ENCODE measurements at places on chromosomes 3 and 15.

GRCh38 chr3:123871946-123872345 lies 12.2 kb downstream of the MYLK start:
- DNase-seq: peak; percentile 26

- DNase-seq: no peak
These were observed 62.6 kb upstream of the CNTN4 start for GRCh38 chr3:2036076-2036475.

DNA sequence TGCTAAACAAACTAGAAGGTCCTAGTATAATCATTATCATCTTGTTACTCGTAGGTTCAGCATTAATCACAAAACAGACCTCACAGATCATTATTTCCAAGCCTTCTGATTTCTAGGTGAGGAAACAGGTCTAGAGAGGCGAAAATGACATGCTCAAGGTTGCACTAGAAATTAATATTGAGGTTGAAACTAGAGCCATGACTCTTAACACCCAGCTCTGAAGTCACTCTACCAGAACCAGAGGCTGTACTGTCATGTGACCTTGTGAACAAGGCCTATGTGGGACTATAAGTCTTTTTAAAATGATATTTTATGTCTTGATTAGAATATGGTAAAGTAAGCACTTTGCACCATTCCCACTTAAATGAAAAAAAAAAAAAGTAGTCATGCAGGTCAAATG lies 23.8 kb upstream of the FGF12 start:
- no peak for DNase-seq

DNA sequence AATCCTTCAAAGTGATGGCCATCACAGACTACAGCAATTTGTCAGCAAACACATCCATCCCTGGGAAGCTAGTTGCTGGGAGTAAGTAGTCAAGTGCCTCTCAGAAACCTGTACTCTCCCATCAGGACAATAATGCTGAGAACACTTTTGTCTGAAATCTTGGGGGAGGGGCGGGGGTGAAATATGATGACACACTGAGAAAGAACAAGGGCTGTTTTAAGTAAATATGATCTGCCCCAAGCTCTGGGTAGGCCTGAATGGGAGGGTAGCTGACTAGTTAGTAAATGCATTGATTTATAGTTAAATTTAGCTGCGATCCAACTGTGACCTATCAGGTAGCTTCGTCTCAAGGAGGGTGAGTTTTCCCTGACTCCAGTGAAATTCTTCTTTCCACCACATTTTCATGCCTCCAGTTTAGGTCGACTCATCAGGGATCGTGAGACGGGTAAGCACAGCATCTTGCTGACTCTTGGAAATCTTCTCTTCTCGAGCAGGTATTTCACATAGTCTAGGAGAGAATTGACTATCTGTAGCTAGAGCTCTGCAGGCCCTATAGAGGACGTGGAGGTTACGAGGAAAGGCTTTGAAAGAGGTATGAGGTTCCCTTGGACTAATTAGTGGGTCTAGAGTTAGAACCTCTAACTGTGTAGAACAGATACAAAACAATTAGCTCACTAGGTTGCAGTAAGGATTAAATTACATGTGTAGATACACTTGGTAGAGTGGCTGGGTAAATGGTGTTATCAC lies 213.4 kb upstream of the SLC2A2 start:
- no peak for DNase-seq

DNA sequence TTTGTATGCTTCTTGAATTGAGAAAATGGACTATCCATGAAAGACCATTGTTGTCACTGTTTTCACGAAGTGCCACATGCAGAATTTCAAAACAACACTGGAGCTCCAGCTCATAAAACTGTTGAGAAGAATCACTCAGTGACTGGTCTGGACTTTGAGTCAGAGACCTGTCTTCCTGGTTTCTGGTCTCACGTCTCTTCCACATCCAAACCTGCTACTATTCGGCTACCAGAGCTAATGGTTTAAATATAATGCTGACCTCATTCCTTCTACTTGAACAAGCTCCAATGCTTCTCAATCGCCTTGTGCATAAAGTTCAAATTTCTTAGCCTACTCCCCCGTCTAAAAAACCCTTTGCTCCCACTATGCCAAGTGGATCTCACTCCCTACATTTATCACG lies 227.9 kb upstream of the NR2F2 start:
- DNase-seq: no peak

- no peak for DNase-seq
These were observed 309.8 kb upstream of the GRM7 start for GRCh38 chr3:6551165-6551564.

- DNase-seq: peak; percentile 26
These were observed 638 bp downstream of the WDR5B start for GRCh38 chr3:122415104-122415744.

DNA sequence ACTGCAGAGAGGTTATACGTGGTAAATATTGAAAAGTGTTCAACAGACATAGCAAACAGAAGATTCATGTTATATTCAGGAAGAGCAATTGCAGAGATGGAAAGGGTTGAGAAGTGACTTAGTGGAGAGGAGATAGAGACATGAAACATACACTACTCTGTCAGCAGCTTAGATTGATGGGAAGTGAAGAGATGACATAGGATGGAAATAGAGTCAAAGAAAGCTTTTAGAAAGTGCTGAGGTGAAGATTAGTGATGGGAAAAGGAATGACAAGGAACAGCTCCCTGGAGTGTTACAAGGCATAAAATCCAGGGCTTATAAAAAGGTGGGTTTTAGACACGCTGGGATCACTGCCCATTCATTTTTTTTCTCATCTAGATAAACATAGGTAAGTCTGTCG lies 17.2 kb upstream of the GOLIM4 start:
- no peak for DNase-seq

DNA sequence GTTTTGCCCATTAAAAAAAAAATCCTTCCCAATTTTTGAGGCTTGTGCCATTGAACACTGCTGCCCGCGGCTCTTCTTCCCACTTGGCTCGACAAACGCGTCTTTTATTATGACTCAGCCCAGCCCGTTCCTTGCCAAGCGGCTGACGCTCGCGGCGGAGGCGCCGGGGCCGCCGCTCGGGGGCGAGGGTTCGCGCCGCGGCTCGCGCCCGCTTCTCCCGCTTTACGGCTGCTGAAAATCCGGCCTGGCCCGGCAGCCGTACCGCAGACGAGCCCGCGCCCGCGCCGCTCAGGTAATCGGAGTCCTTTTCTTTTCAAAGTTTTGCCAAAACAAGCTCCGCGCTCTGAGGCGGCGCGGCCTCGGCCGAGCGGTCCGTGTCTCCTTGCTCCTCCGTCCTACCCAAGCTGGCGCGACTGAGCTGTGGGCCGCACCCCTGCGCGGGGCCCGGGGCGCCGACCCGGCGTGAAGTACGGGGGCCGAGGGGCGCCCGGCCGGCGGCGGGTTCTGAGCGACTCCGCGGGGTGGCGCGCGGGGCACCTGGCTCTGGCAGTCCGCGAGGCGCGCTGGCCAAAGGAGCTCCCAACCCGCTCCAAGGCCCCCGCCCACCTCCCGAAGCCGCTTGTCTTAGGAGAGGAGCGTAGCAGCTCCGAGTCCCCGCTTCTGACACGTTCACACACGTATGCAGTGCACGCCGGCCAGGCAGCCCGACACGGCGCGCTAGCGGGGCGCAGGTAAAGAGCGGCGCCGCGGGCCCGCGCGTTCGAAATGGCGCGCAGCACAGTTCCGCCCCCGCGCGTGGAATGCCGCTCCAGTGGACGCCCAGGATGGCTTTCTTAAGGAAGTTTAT lies 418.2 kb upstream of the NAALADL2 start:
- peak; percentile 95 for DNase-seq

DNA sequence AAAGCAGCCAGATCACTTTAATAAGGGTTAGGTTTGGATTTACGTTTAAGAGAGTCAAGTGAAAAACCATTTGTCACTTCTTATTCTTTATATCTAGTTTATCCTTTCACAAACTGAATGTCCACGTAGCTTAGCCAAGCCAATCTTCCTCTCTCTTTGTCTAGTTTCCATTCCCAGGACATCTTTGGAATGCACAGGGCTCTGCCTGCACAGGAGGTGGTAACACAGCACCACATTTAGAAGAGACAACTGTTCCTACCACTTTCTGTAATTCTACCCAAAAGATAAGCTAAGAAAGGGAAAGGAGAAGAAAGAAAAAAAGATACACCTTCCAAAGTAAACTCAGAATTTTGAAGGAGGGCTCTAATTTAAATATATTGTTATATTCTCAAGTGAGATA lies 67.9 kb downstream of the IGSF11 start:
- no peak for DNase-seq

DNA sequence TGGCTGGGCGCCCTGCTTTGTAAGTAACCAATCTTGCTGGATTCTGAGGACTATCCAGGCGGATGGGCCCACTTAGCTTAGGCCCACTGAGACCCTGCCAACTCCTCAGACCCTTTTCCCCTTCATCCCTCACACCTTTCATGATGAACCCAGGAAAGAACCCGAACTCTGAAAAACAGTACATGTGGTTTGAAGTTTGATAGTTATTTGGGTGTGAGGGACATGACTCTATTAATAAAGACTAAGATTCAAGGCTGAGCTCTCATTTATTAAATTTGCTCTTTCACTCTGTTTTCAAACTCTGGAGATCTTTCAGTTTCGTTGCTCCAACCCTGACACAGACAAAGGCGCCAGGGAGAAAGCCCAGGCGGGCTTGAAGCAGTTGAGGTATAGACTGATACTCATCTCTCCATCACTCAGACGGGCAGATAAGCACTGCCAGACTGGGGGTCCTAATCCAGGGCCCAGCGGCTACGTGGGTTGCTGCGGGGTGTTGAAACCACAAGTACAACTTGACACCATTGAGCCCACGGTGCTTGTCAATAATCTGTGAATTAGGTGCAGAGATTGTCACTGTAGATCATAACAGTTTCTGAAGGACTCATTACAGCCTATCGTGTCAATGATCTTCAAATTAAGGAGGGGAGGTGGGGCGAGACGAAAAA lies 7.2 kb upstream of the SOX2 start:
- no peak for DNase-seq

- DNase-seq: no peak
These were observed 10.6 kb downstream of the TRH start for GRCh38 chr3:129985113-129985512.

GRCh38 chr3:150483226-150483625 lies 63.1 kb downstream of the SERP1 start:
- no peak for DNase-seq

DNA sequence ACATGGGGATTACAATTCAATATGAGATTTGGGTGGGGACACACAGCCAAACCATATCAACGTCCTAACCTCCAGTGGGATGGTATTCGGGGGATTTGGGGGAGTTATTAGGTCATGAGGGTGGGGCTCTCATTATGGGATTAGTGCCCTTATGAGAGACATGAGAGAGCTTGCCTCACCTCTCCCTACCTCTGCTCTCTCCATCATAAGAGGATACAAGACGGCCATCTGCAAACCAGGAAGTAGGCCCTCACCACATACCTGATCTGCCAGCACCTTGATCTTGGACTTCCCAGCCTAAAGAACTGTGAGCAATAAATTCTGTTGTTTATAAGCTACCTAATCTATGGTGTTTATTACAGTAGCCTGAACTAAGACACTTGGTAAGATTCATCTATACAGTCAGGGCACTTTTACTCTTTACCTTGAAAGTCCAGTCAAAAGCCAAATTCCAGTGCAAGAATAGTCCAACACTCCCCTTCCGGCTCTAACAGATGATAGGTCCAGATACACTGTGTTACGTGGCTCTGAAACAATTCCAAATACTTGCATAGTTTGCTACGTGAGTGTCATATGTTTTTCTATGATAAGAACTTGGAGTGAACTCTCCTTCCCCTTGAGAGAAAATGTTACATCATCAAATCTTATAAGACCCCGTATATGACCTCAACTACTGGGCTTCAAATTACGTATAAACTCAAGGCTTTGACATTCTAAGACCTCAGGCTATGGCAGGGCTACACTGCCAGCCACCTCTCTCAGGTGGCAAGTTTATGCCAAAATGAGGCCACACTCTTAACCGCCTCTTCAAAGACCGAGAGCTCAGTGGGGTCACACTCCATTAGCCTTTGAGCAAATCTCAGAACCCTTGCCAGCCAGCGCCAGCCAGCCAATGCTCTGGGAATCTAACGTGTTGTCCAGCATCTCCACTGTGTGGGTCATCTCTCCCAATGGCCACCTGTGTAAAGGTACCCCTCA lies 129.9 kb downstream of the XXYLT1 start:
- DNase-seq: peak; percentile 29

- no peak for DNase-seq
These were observed 1.4 kb upstream of the ROBO1 start for GRCh38 chr3:79769229-79769628.

DNA sequence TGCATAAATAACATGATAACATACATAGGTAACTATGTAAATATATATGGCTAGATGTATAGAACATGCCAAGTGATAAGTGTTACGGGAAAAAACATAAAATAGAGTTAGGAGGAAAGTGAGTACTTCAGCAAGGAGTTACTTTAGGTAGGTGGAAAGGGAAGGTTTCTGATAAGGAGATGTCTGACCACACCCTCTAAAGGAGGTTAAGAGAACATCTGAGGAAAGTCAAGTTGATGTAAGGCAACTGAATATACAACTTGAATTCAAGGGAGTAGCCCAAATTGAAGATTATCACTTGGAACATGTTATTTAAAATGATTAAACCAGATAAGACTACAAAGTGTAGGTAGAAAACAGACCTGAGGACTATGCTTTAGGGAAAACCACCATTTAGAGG lies 13.8 kb downstream of the PIERCE2 start:
- no peak for DNase-seq

DNA sequence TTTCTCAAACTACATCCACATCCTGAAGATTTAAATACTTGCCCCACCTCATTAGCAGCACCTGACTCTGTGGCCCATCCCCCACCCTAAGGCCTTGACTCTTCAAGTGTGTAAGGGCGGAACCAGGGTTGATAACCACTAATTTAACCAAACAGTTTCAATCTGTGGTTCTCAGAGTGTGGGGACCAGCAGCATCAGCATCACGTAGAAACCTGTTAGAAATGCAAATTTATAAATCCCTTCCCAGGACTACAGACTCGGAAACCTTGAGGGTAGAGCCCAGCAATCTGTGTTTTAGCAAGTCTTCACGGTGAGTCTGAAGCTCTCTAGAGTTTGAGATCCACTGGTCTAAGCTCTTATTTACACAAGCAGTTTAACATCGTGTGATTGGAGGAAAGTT lies 12.4 kb downstream of the GNB4 start:
- DNase-seq: no peak

GRCh38 chr3:62134061-62134496 lies 239.3 kb downstream of the FEZF2 start:
- peak; percentile 6 for DNase-seq

DNA sequence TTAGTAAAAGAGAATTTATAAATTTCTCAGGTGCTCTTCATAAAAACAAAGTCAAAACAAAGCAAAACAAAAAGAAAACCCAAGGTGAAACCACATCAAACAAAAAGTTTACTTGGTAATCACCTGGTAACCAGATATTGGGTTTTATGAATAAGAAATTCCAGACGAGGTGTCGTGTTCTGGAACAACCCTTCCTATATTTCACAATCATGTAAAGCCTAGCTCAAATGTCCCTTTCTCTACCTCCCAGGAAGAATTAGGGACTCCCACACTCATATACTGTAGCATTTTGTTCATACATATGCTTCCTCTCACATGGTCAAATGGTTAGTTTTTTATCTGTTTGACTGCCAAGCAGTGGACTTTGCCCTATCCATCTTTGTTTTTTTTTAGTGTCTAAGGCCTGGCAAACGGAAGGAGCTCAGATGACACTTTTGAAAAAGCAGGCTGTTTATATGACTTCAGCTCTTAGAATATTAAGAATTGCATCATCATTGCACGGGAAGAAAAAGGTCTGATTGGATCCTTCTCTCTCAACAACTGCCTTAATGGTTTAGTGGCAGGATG lies 326.7 kb upstream of the TBL1XR1 start:
- DNase-seq: no peak

GRCh38 chr15:28112101-28112760 lies 13.1 kb upstream of the OCA2 start:
- no peak for DNase-seq

Data from fibroblast of skin of right biceps (primary cell).